ENCODE measurements at places on chromosomes 7 and 10.
A peak's percentile ranks its signal among the peaks of the same experiment; 100 is the strongest.

- DNase-seq, result no peak
These were observed 42.7 kb downstream of the PRR15 start for GRCh38 chr7:29606287-29606721.

DNA sequence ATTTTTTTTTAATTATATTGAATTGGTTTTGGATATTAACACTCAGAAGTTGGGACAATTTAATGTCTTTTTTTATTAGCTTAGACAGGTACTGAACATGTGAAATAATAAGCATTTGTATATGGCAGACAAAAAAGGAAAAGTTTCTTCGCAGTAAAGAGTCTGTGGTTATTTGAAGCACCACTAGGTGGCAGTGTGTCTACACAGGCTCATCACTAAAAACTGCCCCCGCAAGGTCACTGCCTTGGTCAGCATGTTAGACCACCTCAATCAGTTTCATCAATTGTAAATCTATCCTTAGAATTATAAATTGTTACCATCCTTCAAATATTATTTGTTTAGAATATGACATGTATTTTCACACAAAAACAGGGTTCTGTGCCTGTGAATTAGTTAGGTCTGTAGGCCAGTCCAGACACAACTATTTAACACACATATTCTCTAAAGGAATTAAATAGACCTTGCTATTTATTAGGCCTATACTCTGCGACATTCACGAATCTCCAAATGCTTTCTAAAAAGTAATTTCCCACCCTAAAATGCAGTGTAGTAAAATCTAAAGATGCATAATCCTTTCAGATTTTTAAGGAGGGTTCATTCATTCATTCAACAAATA is 17.0 kb downstream of the PNLIPRP3 start:
- DNase-seq, result peak; percentile 70

- peak; percentile 17 for DNase-seq
These were observed 6.7 kb upstream of the PAXIP1 start for GRCh38 chr7:155009570-155010157.

GRCh38 chr7:48540746-48541145 is 369.5 kb downstream of the ABCA13 start:
- DNase-seq, result no peak

DNA sequence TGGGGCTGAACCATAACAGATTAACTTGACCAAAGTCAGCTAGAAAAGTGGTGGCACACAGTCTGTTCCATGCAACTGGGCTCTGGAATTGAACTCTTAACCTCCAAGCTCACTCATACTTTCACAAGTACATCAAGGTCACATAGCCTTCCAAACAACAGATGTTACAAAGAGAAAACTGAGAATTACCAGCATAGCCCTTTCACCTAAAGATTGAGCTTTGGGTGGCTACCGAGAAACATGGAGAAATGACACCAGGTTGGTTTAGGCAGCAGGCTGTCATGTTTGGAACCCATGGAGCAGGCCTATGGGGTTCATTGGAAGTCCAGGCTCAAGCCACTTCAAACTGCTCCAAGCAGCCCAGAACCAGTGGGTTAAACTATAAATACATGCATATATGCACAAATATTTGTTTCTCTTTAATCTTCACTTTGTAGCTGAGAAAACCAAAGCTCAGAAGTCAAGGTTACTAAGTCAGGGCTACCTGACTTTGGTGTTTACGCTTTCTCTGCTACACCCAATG is 59.1 kb downstream of the MALSU1 start:
- no peak for DNase-seq

- DNase-seq, result no peak
These were observed 5.8 kb upstream of the ZNF22 start for GRCh38 chr10:44994752-44995530.
